Activated CD8-positive, alpha-beta memory T cell treated with anti-CD3 and anti-CD28 coated beads for 1 hour (primary cell): ENCODE measurements at places on chromosomes 7 and 10.

- no peak for DNase-seq
Measured at GRCh38 chr7:380139-380485, 90.1 kb downstream of the FOXL3 start.

- no peak for DNase-seq
Measured at GRCh38 chr7:133314084-133314483, 61.2 kb downstream of the EXOC4 start.

- no peak for DNase-seq
Measured at GRCh38 chr10:126684171-126684745, 13.8 kb upstream of the C10orf90 start.

DNA sequence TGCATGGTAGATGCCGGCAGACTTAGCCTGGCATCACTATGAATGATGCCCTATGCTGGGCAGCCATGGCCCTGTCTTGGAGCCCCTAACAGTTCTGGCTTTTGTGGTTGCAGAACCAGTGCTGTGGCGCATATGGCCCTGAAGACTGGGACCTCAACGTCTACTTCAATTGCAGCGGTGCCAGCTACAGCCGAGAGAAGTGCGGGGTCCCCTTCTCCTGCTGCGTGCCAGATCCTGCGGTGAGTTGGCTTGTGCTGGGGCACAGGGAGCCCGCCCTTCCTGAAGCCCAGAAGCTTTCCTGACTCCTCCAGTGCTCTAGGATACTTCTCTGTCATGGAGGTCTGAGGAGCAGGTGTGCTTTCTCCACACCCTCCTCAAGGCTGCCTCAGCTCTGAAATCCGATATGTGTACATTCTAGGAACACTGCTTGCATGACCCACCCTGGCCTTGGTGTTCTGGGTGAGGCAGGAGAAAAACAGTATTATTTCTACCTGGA lies 25.6 kb upstream of the SH2D4B start:
- DNase-seq, result no peak

DNA sequence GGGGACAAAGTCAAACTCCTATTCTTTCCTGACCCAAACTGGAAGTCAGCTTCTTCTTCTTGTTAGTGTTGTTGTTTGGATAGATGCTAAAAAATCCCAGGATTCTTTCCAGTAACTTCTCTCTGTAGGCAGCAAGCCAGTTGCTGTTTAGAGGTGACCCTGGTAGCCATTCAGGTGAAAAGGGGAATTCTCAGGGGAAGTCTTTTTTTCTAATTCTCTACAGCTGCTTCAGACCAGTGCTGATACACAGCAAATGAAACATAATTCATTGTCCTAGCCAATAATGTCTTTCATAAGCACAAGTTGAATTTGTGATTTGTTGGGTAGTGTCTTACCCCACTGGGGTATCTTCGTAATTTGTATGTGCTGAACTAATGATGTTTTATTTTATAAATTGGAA lies 357.3 kb downstream of the BBS9 start:
- DNase-seq, result no peak

DNA sequence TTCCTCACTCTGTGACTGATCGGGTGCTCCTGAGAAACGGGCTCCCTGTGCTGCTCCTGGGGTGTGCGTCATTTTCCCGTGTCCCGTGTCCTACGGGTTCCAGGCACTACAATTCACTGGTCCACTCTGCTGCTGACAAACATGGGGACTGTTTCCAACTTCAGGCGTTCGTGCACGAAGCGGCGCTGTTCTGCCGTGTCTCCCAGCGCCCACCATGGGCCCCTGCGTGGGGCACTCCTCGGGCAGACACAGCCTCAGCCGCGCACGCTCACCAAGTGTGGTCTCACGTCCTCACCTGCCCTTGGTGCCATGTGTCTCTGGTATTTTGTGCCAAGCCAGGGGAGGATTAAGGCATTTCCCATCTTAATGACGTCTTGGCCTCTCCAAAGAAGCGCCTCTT lies 19.0 kb downstream of the GPR146 start:
- no peak for DNase-seq

GRCh38 chr10:50540069-50540825 lies 83.5 kb downstream of the SGMS1 start:
- no peak for DNase-seq

DNA sequence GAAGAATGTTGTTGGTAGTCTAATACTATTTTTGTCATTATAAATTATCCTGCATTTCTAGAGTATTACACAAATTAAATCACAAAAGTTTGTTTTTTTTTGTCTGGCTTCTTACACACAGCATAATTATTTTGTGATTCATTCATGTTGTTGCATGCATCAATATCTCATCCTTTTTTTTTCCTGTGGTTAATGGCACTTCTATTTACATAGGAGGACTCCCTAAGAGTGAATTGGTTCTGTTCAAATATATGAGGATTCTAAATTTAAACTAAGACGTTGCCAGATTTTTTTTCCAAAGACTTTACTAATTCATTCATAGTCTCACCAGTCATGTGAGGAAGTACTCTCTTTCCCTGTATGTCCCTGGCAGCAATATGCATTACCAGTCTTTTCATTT lies 303.3 kb downstream of the GPR37 start:
- no peak for DNase-seq

DNA sequence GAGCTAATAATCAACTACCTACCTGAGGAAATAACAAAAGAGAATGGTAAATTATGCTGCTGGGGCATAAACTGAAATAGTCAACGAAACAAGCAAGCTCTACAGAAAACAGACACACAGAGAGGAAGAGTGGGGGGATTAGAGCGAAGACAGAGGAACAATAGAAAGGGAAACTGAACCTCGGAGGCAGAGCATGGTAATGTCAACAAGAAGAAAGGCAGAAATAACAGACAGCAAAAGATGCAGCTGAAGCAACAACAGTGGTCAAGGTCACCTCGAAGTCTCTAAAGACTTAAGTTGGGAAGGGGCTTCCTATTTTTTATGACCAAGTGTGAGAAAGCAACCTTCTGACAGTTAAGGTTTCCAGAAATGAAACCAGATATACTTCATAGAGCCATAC lies 177.0 kb downstream of the ZNF438 start:
- DNase-seq, result no peak

GRCh38 chr10:43292755-43293676 lies 26.2 kb upstream of the RASGEF1A start:
- no peak for DNase-seq

- DNase-seq, result no peak
Measured at GRCh38 chr7:7251742-7252141, 69.4 kb downstream of the C1GALT1 start.

GRCh38 chr7:74324531-74325209 lies 35.5 kb downstream of the CLIP2 start:
- DNase-seq, result no peak

DNA sequence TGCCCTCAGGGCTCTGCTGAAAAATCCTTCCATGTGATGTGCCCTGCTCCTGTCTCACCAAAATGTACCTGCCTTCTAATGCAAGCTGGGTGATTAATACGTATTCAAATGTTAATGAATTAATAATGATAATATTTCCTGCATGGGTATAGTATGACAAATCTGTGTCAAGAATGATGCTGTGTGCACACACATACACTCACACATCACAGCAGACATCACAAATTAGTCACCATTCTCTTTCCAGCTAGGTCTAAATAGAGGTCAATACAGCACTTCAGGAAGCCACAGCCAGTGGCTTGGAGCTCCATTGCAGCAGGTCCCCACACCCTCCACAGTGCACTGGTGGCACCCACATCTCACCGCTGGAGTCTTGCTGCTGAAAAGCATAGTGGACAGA lies 681.2 kb upstream of the NRP1 start:
- no peak for DNase-seq

- DNase-seq, result no peak
Measured at GRCh38 chr7:377080-378040, 87.4 kb downstream of the FOXL3 start.

GRCh38 chr10:11608159-11609013 lies 3.1 kb downstream of the USP6NL start:
- no peak for DNase-seq

DNA sequence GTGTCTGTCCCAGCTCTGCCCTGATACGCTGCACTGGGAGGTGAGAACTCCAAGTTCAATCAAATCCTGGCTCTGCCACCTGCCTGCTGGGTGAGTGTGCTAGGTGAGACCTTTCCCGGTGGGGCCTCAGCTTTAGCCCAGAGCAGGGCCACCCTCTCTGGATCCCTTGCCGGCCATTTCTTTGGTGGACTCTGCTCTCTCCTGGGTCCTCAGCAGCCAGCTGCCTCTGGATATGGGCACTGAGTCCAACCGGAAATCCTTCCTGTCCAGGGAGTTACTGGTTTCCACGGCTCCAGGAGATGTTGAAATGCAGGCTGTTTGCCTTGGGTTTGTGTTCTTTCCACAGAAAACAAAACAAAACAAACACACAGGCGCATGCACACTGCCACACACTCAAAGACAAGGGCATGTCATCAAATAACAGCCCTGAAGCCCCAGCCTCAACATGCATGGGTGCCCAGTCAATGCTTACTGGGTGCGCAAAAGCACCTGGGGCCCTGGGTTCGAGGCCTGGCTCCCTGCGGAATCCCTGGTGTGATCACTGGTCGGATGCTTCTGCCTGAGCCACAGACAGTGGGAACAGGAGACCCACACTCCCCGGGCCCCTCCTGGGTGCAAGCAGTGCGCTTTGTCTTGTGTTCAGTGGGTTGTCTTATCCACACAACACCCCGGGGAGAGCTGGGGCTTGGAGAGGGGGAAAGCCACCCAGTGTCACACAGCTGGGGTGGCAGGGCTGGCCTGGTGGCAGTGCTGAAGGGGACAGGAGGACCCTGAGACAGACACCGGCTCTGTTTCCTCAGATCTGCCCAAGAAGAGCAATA lies 33.1 kb downstream of the PPIF start:
- DNase-seq, result no peak

- DNase-seq, result no peak
Measured at GRCh38 chr7:155972651-155973390, 160.6 kb upstream of the SHH start.

DNA sequence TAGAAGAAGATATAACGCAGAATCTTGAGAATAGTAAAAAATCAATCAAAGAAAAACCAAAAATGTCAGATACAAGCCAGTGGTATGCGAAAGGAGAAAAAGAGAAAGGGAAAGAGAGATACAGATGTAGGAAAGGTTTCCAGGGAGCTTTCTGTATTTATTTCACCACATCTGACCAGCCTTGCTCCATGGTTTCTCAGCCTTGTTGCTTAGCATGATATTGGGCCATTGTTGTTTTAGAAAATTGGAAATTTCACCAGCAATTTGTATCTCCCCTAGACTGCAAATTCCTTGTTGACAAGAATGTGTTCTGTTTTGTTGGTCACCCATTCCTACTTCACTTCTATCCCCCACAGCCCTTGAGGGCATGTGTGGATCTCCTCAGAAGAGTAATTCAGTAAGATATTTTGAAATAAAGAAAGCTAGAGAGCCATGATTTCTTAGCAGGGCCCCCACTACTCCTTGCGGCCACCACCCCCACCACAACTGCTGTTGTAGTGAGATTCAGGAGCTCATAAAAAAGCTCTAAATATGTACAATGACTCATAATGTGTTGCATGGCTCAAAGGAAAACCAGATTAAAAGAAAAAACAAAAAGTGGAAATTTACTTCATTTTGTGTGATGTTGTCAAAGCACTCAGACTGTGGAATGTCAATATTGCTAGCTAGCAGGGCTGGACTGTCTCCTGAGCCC lies 138.7 kb downstream of the CHRM2 start:
- DNase-seq, result no peak

GRCh38 chr7:25187932-25188331 lies 40.4 kb downstream of the NPVF start:
- DNase-seq, result no peak

DNA sequence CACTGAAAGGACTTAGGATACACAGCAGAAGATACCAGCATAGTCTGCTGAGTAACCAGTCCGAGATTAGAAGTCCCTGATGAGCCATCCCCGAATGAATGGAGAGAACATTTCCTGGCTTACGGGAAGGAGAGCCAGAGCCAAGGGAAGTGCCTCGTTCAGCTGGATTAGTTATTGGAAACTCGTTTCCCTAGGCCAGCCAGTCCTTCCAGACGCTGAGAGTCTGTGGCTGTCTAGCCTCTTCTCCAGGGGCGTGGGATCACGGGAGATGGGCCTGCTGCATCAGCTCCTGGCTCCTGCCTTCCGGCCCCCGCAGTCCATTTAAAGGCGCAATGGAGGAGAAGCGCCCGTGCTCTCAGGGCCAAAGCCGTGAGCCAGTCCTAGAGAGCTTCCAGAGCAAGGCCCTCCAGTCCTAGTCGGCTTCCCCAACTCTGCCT lies 712.8 kb downstream of the PARD3 start:
- no peak for DNase-seq

GRCh38 chr10:85531706-85532105 lies 834.9 kb downstream of the GRID1 start:
- DNase-seq, result no peak

DNA sequence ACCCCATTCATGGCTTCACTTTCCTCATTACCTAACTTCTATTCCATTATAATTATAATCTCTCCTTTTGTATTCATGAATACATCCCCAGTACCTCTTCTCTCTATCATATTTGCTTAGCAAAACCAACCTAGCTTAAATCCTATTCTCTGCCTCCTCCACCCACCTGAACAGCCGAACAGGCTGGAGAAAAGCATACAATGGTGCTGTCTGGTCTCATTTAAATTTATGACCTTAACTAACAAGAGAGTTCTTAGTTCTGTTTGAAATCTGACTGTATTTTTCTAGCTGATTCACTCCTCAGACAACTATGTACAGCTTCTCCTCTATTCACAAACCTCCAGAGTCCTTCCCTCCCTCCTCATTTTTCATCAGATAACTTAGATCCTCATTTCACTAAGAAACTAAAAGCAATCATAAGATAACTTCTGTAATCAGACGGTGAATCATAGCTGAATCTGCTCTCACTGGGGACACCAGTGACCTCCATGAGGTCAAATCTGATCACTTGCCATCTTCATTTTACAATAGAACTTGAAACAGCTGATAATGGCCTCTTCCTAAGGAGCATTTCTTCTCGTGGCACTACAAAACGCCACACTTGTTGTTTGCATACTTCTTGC lies 233.9 kb upstream of the AOAH start:
- no peak for DNase-seq

- no peak for DNase-seq
Measured at GRCh38 chr7:112300831-112301407, 94.4 kb downstream of the ZNF277 start.

DNA sequence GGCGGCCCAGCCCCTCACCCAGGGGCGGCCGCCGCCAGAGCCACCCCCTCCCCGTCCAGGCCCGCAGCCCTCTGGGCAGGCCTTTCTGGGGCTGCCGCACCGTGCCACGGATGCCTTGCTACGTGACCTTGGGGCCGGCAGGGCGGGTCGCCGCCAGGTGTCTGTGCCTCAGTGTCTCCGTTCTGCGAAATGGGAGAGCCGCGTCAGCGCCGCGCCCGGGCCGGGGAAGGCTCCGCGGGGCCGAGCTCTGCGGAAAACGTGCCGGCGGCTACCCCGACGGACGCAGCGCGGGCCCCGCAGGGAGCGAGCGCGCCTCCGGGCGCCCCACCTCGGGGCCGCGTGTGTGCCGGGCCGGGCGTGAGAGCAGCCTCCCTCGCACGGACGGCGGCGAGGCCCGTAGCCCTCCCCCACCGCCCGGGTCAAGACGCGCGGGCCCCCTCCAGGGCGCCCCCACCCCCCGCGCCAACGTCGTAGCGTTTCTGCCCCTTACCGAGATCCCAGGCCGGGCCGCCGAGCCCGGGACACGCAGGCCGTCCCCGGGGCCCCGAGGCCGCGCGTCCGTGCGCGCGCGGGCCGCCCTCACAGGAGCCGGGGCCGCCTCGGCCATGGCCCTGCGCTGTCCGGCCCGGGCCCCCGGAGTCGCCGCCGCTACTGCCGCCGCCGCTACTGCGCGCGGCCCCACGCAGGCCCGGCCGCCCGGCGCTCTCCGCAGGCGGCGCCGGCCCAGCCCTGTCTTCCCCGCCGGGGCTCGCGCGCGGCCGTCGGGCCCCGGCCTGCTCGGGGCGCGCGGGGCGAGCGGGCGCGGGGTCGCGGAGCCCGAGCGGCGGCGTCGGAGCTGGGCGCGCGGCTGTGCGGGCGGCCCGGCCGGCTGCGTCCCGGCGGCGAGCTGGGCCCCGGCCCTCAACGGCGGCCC lies 1.1 kb downstream of the ZNF777 start:
- DNase-seq, result no peak
